ENCODE measurements at places on chromosomes 11 and 22.

DNA sequence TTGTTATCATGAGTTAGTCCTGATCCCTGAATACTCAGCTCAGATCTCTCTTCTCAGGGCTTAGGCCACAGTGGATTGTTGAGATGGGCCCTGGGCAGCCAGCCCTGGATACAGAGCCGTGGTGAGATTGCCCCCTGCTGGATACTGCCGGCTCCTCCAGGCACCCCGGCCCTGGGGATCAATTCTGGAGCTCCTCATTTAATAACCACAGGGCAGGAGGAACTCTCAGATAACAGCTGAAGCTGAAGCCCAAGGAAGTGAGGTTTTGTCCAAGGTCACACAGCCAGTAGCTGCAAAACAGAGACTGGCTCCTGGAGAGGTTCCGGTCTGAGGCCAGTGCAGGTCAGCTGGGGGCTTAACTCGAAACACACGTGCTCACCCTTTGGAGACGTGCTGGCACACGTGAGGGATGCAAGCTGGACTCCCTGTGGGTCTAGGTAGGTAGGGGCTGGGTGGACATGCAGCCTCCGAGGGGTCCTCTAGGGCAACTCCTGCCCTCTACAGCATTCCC lies 16.0 kb downstream of the USH1C start:
- peak; percentile 13 for DNase-seq

GRCh38 chr11:57530215-57530595 lies 349 bp downstream of the TIMM10 start:
- DNase-seq: no peak

GRCh38 chr11:132520199-132520598 lies 1012.1 kb downstream of the OPCML start:
- DNase-seq: no peak

DNA sequence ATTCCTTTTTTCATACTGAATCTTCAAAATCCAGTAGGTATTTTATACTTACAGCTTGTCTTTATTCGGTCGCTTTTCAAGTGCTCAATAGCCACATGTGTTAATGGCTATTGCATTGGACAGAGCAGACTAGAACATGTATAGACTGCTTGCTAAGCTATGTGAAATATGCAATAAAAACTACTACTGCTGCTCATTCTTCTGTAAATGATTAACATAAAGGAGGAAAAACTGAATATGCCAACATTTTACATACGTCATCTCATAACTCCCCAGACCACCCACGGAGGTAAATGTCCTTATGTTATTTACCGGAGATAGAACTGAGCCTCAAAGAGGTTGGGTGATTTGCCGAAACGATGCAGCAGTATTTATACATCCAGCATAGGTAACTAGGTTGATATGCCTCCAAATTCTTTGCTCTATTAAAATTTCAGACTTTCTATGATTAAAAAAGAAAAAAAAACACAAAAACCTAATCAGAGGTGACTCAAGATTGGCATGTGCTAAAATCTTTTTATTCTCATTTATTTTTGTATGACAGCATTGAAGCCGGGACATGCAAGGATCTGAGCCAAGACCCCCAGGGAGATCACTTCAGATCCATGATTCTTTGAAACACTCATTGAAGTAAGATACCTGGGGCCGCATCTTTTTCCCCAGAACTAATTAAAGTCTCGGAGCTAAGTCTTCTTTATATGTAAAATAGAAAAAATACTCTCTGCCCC lies 78.5 kb upstream of the OR5AK2 start:
- no peak for DNase-seq

DNA sequence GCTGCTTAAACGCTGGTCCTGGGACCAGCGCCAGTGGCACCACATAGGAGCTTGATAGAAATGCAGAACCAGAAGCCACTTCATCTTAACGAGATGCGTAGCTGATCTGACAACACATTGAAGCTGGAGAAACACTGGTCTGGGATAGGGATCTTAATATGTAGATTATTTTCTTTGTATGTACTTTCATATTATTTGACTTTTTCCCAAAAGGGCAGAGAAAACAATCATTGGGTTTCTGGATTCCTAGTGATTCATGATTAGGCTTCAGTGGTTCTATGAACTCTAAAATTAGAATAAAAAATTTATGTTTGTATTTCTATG lies 12.3 kb downstream of the MPEG1 start:
- no peak for DNase-seq

DNA sequence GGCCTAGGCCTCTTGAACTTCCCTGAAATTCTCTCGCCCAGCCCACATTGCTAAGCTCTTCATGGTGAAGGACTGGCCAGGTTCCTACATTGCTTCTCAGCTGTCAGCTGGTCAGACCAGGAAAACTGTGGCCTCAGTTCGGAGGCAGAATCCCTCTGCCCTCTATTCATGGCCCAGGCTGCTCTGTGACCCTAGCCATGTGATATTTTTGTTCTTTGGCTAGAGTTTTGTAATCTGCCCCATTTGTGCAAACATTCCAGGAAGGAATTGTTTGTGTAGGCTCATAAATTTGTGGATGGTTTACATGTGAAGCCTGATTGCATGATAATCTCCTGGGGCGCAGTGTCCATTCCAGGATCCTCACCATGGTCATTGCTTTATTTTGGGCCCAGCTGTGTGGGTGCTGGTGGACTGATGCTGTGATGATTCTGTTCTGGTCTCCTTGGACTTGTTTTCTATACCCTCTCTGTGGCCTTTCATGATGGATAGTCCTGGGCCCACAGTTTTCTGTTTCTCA lies 149.1 kb upstream of the E2F8 start:
- DNase-seq: peak; percentile 49

DNA sequence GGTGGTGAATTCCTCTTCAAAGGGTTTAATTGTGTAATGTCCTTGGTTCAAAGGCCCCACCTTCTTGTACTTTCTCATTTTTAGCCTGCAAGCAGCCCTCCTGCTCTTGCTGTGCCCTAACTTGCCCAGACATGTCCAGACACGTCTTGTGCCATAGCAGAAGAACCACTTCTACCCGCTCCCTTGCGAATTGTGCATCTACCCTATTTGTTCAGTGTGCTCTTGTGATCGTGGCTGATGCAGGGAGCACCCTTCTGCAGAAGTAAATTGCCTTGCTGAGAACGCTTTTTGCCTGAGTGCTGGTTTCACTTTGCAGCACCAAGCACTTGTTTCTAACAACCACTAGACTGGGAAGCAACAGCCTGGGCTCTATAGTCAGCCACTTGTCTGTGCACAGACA lies 249.4 kb downstream of the SBF2 start:
- no peak for DNase-seq

DNA sequence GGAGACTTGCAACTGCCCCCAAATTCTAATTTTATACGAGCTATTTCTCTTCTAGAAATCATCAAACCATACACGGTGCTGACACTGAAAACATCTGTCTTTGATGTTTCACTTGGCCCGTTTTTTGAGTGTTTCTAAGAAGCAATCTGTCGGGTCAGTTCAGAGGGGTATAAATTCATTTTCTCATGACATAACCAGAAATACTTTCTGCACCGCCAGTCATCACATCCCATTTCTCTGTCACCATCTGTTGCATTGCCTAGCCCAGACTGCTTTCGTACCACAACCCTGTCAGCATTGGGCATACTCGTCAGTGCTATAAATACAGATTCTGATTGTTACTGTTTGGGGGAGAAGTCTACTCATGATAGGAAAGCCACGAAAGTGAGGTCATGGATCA lies 63.1 kb upstream of the CCDC90B start:
- DNase-seq: no peak

DNA sequence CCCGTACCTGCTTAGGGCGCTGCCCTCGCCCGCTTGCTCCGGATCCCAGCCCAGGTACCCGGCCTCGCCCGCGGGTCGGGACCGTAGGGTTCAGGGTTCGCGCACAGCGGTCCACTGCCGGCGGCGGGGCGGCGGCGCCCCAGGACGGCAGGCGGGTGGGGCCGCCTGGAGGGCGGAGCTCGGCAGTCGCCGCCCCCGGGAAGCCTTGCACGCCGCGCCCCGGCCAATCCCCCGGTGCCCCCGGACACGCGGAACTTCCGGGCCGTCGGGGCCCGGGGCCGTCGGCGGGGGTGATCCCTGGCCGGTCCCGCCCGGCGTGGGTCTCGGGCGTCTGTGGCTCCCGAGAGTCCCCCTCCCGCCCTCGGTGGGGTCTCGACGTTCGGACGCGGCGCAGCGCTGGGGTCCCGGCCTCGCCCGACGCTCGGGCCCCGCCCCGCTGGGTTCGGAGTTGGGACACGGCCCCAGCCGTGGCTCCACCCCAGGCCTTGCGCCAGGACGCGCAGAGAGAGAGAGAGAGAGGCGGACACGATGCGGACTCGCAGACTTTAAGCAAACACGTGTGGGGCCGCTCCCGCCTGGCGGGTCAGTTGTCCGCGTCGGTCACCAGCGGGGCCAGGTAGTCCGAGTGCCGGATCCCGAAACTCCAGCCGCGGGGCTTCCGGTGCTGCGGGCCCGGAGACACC lies at the start of gene TYMP:
TYMP (minus strand) TSS at position 116 of the 683 bp plus-strand sequence. CDS start 303 bp downstream, outside the sequence.
- peak; percentile 74 for DNase-seq
